RKO (cell line): ENCODE measurements at places on chromosomes 12 and 14.
A peak's percentile ranks its signal among the peaks of the same experiment; 100 is the strongest.

DNA sequence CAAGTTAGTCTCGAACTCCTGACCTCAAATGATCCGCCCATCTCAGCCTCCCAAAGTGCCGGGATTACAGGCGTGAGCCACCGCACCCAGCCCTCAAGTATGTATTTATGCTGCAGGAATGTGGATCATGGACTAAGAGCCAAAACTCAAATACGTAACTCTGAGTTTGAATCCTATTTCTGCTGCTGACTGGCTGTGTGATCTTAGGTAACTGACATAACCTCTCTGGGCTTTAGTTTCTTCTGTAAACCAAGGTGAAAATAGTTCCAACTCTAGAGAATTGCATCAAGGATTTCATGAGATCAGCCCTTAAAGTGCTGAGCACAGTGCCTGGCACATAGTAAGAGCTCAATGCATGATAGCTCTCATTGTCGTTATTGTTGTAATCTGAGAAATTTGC, 37.4 kb downstream of the HSPB8 start:
- DNase-seq: no peak

DNA sequence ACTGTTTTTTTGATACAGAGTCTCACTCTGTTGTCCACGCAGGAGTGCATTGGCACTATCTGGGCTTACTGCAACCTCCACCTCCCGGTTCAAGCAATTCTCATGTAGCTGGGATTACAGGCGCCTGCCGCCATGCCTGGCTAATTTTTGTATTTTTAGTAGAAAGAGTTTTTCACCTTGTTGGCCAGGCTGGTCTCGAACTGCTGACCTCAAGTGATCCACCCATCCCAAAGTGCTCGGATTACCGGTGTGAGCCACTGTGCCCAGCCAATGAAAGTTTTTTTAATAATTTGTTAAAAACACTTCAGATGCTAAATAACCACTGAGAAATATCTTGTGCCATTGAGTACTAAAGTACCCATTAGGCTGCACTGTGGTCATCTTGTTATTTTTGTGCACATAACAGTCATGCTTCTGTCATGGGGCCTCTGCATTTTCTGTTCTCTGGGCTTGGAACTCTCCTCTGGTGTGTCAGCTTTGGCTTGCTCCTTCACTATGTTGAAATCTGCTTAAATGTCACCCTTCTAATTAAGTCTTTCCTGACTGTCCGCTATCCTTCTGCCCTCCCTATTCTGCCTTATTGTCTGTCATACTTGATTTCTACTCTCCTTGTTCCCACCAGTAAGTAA, 105.1 kb downstream of the KTN1 start:
- DNase-seq: no peak

DNA sequence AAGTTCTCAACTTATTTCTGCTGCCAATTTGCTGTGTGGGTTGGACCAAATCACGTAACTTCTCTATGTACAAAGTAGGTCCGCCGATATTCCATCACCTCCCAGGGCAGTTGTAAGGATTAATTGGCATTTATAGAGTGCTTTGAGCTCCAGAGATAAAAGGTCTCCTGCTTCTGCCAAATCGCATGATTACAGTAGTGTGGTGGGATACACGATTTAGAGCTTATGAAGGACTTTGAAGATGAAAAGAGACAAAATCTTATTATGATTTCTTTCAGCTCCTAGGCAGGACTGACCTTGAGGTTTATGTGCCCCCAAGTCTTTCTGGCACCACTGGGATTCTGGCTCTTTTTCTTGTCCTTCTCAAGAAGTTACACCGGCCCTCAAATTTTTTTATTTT, 84.7 kb downstream of the TBC1D30 start:
- DNase-seq: no peak

DNA sequence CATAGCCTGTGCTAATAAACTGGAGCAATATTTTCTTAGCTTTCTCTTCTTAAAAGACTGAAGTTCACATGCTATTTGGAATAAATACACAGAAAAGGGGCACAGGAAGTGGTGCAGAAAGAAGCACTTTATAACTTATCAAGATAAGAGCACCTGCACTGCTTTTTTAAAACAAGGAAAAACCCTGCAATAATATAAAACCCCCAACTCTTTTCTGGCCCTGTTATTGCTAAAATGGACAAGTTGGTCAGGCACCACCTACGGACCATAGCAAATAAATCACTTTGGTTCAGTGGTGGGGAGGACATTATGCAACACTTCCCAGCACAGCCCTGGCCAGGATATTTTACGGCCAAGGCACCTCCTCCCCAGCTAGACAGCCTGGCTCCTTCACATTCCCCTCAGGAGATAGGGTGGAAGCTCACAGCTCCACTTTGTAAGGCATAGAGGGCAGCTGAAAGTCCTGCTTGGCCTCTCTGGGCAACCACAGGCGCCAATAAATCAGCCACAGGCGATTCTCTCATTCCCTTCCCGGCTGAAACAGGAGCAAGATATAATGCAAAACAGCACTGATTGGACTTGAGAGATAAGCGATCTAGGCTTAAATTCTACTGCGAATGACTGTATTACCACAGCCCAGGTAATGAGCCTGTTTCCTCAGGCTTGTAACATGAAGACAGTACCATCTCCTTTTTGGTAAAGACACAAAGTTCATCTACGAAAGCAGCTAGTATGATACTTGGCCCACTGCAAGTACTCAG, 2.0 kb downstream of the ZBTB25 start:
- peak; percentile 61 for DNase-seq

- DNase-seq: no peak
Observed at GRCh38 chr14:93970585-93970964, 5.8 kb downstream of the ASB2 start.

GRCh38 chr12:15651371-15651770, 137.8 kb downstream of the EPS8 start:
- no peak for DNase-seq

DNA sequence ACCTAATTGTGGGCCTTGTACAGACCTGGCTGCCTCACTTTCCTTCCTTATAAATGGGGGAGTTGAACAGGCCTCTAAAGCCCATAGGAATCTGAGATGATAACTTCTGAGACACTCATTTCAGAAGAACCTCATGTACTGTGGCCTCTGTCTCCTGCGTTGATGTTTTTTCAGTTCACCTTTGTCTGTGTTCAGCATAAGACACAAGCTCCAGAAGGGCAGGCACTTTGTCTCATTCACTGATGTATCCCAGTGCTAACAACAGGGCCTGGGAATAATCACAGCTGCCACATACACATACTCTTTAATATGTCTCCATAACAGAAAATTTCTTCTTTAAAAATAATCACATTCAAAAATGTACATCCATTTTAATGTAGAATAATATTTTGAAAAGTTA, 3.3 kb downstream of the FGD6 start:
- no peak for DNase-seq

GRCh38 chr12:64180951-64181350, 41.1 kb downstream of the KICS2 start:
- peak; percentile 30 for DNase-seq

- no peak for DNase-seq
Observed at GRCh38 chr14:23437133-23438100, 2.0 kb upstream of the MYH7 start.

DNA sequence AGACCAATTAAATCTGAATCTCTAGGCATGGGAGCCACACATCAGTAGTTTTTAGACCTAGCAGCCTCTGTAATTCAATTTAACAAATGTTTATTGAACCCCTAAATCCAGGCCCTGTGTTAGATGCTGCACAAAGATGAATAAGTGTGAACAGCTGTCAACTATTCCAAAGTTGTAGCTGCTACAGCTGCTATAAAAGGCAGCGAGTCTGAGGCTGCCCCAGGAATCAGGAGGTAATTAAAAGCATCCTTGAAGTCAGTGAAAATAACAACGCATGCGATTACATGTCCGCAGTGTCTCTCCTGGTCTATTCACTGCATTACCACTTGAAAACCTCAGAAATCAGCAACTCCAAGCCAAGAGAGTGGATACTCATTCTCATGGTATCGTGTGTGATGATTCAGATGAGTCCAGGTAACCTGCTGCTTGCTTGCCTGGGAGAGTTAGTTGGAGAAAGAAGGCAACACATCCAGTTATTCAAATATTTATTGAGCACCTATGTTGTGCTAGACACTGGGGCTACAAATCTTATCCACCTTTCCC, 34.9 kb upstream of the DDHD1 start:
- no peak for DNase-seq

DNA sequence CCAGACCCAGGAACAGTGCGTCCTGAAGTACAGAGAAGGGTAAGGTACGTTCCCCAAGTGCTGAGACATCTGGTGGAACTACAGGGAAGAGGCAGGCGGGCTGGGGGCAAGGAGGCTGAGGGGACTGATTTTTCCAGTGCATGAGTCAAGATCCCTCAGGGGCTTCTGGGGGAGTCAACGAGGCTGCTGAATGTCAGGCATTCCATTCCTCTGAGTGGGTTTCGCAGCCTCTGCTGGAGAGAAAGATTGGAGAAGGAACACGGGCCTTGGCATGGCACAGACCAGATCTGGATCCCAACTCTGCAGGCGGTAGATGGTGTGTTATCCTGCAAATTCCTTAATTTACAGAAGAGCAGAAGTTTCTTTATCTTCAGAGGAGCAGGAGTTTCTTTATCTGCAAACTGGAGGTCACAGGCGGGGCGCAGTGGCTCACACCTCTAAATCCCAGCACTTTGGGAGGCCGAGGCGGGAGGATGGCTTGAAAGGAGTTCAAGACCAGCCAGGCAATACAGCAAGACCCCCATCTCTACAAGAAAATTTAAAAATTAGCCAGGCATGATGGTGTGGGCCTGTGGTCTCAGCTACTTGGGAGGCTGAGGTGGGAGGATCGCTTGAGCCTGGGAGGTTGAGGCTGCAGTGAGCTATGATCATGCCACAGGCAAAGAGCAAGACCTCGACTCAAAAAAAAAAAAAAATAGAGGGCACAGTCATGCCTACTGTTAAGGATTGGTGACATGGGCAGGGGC, 132.6 kb upstream of the MAP1LC3B2 start:
- DNase-seq: peak; percentile 47

- no peak for DNase-seq
Observed at GRCh38 chr12:87382959-87383566, 646.1 kb downstream of the C12orf50 start.

DNA sequence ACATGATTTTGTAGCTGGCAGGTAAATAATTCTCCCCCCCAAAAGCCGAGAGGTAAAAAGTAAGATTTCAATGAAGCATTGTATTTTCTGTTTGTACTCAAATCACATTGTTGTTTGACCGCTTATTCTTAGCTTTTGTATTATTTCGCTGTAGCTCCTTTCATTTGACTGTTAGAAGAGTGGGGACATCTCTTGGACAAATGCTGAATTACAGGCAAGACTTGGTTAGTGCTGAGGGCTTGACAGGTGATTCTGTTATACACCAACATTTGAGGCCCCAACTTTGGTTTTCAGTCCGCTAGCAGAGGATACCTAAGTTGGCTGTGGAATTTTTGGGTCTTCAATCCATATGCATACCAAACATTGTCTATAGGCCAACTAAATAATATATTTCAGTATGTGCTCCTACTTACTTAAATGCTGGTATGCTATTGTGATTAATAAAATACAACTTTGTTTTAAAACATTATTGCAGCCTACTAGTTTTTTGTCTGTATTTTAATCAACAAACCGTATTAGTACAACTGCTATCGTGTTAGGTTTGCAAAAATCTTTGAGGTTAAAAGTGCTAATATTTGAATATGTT, 102.2 kb downstream of the ERC1 start:
- peak; percentile 71 for DNase-seq

- peak; percentile 48 for DNase-seq
Observed at GRCh38 chr12:8031872-8032241, 659 bp upstream of the FOXJ2 start.

- DNase-seq: peak; percentile 94
Observed at GRCh38 chr12:113422030-113422885, at the start of gene SDSL. SDSL (plus strand) TSS chr12:113422380; CDS start chr12:113427983, 5,603 bp downstream.

GRCh38 chr14:91755570-91756295, 23.8 kb upstream of the CATSPERB start:
- no peak for DNase-seq

DNA sequence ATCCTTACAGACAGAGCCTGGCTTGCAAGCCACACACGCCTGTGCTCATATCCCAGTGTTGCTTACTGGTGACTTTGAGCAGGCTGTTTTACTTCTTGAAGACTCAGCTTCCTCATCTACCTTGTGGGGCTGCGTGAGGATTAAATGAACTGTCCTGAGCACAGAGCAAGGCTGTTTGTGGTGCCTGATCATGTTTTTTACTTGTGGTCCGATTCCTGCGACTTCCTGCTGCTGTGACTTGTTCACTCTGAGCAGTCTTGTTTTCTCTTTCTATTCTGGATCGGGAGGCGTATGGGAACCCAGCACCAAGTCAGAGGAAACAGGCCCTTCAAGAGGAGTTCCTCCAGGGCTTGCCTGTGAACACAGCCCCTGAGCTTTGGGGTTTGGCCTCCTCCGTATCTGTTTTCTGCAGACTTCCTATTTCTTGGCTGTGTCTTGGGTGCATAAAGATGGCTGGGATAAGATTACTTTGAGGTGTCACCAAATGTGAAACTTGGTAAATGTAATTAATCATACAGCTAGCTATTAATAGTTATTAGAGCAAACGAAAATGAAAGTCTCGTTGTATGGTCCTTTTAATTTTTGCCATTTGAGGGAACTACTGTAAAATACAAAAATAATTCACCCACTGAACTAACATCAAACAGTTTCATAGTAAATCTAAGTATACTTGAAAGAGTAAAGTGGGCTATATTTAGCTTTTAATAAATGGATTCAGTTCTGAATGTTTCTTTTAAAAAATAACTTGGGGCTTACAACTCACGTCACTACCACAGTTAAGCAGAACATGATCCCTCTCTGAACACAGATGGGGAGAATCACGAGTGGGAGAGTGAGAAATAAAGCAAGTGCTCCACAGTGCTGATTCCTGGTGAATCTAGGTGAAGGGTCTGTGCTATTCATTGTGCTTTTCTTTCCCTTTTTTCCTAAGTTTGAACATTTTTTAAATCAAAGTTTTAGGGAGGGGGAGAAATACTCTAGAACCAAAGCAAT, 251.5 kb downstream of the FOXN3 start:
- DNase-seq: no peak

- no peak for DNase-seq
Observed at GRCh38 chr12:93484315-93484981, 17.1 kb downstream of the MRPL42 start.

- no peak for DNase-seq
Observed at GRCh38 chr14:48027115-48027514, 351.7 kb upstream of the MDGA2 start.

DNA sequence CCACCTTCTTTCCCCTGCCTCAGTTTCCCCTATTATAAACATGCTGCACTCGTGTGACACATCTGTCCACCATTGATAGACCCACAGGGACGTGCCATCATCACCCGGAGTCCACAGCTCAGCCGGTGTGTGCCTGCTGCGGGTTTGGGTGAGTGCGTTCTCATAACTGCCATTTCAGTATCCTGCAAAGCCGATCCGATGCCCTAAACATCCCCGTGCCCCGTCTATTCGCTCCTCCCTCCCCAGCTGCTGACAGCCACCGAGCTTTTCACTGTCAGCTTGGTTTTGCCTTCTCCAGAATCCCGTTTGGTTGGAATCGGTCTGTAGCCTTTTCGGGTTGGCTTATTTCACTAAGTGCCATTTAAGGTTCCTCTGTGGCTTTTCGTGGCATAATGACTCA, 3.9 kb downstream of the LRCOL1 start:
- no peak for DNase-seq

- DNase-seq: peak; percentile 87
Observed at GRCh38 chr12:60394665-60395064, 798.8 kb downstream of the SLC16A7 start.

GRCh38 chr12:6833189-6833890, 5.1 kb downstream of the P3H3 start:
- no peak for DNase-seq

- DNase-seq: peak; percentile 48
Observed at GRCh38 chr14:96252999-96253539, 2.9 kb upstream of the BDKRB1 start.

GRCh38 chr14:81363746-81364378, 36.3 kb downstream of the STON2 start:
- no peak for DNase-seq
